NCI-H1417 (cell line): ENCODE measurements at places on chromosomes 6 and 20.

GRCh38 chr6:40798069-40798770 lies 211.1 kb upstream of the LRFN2 start:
- no peak for DNase-seq

DNA sequence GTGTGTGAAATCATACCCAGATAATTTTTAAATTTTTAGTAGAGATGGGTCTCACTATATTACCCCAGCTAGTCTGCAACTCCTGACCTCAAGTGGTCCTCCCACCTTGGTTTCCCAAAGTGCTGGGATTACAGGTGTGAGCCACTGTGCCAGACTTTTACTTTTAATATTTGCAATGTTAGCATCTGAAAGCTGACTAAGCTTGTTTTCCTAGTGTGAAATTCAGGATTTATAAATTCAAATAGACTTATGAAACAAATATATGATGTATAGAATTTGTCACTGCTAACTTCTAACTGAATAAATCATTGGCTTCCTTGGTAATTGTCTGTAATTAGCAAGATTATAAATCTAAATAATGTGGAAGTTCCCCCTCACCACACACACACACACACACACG lies 58.8 kb upstream of the SLC22A23 start:
- DNase-seq: no peak

GRCh38 chr6:153984811-153985210 lies 54.2 kb upstream of the OPRM1 start:
- DNase-seq: no peak

DNA sequence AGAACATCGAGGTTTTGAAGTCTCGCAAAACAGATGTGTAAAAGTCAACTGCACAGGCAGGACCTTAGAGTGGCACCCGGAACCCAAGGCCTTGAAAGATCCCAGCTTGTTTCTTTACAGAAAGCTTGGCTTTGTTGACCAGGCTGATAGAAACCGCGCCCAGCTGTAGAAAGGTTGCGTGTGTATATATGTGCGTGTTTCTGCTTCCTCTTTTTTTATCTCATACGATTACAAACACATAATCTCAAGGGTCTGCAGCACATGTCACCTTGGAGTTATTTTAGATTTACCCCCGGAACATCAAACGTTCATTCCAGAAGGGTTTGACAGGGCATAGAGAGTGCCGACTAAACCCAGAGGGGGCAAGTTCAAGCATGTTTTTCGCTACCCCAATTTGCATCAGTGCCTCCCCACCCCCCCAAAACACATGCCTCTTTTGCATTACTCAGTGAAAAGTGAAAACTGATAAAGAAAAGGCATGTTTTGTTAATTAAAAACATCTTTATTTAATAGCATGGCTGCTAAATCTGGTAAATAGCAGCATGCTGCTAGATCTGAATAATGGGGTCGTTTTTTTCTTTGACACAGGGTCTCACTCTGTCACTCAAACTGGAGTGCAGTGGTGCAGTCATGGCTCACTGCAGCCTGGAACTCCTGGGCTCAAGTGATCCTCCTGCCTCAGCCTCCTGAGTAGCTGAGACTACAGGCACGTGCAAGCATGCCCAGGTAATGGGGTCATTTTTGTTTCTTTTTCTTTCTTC lies 33.2 kb upstream of the NCOA3 start:
- DNase-seq: no peak

DNA sequence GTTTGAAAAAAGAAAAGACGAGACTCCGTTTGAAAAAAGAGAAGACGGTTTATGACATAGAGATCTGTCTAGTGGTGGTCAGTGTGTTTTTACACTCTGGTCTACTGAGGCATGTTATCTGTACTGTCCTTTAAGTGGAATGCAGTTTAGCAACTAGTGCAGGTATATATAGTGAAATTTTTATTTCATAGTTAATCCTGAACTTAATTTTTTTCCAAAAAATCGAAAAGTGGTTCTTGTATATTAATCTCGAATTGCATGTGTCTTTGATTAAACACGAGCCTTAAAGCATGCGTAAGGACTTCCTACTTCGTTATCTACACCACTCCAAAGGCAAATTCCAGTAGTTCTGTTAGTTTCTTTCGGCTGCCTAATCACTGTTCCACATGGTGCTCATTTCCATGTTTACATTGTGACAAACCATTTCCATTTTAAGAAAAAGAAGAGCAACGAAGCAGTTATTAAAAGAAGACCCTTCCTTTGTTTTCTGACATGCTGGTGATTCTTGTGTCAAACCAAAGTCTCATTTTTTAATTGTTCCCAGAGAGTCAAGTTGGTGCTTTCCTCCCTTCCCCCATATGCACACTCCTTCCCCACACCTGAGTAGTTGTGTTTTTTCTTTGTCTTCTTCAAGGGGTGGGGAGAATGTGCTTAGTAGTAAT lies 2.3 kb downstream of the SNX9 start:
- no peak for DNase-seq

DNA sequence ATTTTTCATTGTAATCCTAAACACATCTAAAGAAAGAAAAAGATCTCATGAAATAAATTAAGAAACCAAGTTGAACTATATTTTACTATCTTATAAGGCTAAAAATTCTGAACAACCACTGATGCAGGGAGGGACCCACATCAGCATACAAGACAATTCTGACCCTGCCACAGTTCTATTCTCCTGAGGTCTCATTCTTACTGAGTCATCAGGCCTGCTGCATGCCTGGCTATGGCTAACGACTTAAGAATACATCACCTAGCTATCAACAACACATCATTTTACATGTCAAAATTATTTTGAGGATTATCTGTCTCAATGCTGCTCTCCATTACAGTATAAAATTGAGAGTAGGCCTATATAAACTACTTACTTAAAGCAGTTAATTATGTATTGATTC lies 52.9 kb downstream of the FBXL4 start:
- no peak for DNase-seq

DNA sequence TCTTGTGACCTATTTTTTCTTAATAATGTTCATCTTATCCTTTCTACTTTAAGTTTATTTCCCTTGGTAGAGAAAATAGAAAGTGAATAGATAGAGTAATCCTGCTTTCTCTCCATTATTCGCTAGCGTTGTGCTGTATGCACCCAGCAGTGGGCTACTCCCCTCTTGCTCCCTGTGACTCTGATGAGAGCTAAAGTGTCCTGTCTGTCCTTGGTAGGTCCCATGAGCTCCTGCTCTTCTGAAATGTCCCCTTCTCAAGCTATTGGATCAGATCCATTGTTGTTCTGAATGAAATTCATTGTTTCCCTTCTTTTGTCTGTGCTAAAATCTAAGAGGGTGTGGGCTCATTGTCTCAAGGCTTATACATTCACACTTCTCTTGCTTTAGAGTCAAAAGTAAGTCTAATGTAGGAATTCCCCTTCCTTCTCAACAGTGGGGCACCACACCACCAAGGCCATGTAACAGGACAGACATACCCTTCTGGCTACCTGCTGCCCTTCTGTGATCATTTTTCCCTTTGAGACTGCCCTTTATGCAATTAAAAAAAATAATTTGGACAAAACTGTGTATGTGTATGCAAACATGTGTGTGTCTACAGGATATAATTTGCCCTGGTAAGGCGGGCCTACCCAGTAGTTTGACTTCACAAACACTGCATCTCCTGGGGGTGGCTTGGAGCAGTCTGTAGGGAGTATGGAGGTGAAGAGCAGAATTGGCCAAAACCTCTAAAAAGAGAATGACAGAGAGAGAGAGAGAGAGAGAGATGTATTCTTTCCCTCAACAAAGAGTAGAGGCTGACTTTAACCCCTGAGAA lies 167.0 kb upstream of the MYLIP start:
- no peak for DNase-seq

DNA sequence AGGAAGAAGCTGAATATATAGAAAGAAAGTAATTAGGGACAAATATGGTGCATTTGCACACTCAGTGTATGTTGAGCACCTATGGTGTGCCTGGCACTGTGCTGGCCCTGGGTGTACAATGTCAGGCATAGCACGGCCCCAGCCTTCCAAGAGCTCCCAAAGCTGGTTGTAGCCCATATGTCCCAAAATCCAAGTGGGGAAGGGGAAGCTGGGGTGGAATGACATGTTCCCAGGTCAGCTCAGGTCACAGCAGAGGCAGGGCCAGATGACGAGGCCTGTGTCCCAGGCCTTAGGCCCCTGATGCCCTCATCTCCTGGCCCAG lies 170.0 kb downstream of the VEGFA start:
- no peak for DNase-seq

DNA sequence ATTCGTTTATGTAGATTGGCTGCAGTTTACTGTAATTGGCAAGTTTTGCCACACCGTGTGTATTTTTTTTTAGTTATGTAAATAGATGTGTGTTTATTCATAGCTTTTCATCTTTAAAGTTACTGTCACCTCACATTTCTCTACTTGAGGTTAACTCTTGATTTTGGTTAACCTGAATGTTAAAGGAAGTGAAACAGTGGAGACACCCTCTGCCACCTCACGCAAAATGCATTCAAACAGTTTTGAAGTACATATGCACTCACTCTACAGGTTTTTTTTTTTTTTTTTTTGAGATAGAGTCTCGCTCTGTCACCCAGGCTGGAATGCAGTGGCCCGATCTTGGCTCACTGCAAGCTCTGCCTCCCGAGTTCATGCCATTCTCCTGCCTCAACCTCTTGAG lies 17.7 kb downstream of the OR2A4 start:
- no peak for DNase-seq

GRCh38 chr6:169229615-169230321 lies 23.9 kb downstream of the THBS2 start:
- no peak for DNase-seq

- no peak for DNase-seq
Measured at GRCh38 chr6:130848945-130849344, 21.7 kb downstream of the SMLR1 start.

DNA sequence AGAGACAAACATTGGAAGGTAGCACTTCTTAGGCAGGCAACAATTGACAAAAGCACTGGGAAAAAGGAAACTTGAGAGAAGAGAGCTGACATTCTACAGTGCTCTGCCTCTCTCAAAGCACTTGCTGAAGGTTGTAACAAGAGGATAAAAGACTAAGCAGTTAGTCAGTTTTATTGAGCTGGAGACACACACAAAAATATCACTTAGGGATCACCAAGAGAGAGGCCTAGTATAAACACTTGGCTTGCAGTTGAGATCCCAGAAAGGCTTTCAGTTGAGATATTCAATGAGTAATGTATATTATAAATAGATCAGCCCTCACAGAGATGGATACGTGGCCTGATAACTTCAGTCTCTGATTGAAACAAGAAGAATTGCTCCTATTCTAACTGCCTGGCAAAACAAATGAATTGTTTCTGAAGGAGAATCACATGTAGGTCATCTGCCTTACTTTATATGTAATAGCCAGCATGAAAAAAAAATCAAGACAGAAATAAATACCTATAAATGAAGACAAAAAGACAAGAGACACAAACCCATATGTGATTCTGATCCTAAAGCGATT lies 747.2 kb upstream of the MAN1A1 start:
- DNase-seq: no peak

GRCh38 chr6:50986319-50986718 lies 167.6 kb downstream of the TFAP2B start:
- no peak for DNase-seq

GRCh38 chr20:32063695-32064094 lies 11.7 kb downstream of the HCK start:
- no peak for DNase-seq

DNA sequence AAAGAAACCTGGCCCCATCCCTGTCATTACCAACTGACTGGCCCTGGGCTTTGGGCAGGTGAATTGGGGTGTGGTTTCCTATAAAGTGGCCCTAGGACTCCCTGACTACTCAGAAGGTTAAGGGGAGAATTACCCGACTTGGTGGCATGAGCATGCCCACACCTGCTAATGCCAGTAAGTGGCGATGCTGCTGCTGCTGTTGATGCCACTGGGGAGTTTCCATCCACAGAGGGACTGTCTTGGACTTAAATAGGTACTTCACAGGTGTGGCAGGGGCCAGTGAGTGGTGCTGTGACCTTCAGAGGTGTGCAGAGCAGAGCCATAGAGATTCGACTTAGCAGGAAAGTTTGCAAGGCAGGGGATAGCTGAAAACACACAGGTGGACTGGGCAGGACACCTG lies 32.6 kb upstream of the MDFI start:
- DNase-seq: peak; percentile 26

DNA sequence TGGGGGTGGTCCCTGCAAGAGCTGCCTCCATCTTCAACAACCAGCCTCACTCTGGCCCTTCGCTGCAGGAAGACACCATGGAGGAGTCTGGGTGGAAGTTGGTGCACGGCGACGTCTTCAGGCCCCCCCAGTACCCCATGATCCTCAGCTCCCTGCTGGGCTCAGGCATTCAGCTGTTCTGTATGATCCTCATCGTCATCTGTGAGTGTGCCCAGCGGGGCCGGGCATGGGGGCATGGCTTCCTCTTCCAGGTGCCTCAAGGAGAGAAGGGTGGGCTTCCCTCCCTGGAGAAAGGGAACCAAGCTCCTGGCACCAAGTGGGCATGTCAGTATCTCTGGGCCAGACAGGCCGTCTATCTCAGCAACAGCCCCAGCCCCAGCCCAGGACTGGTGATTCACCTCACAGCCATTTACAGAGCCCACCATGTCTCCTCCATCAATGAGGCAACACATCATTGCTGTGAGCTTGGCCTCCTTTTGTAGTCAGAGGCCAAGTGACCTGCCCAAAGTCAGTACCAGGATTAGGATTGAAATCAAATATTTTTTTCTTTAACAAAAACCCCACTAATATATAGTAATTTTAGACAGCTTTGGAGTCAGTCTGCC lies 40.2 kb downstream of the TM9SF4 start:
- no peak for DNase-seq

DNA sequence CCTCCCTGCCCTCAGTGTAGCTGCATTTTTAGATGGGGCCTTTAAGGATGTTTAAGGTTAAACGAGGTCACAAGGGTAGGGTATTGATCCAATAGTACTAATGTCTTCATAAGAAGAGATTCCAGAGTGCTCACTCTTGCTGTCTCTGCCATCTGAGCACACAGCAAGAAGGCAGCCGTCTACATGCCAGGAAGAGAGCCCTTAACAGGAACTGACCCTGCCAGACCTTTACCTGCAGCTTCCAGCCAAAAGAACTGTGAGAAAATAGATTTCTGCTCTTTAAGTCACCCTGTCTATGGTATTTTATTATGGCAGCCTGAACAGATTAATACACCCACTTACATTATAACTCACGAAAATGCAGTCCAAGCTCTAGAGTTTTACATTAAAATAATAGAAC lies 685.3 kb upstream of the MARCKS start:
- no peak for DNase-seq

DNA sequence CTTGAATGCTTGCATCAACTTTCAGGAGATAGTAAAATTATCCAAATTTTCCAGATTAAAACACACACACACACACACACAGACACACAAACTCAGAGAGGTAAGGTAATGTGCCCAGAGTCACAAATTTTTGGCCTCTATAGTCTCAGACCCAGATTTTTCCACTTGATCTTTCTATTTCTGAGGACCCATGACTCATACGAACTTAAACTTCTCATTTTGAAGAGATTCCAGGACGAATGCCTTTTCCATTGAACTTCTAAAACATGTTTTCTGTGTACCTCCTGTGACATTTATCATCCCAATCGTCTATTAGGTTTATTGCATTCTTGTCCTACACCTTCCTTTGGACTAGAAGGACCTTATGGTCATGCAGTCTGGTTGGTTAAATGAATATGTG lies 172.9 kb upstream of the COL21A1 start:
- no peak for DNase-seq

GRCh38 chr6:39130691-39131090 lies 15.7 kb upstream of the SAYSD1 start:
- no peak for DNase-seq
